ENCODE measurements at places on chromosomes 11 and 22.

DNA sequence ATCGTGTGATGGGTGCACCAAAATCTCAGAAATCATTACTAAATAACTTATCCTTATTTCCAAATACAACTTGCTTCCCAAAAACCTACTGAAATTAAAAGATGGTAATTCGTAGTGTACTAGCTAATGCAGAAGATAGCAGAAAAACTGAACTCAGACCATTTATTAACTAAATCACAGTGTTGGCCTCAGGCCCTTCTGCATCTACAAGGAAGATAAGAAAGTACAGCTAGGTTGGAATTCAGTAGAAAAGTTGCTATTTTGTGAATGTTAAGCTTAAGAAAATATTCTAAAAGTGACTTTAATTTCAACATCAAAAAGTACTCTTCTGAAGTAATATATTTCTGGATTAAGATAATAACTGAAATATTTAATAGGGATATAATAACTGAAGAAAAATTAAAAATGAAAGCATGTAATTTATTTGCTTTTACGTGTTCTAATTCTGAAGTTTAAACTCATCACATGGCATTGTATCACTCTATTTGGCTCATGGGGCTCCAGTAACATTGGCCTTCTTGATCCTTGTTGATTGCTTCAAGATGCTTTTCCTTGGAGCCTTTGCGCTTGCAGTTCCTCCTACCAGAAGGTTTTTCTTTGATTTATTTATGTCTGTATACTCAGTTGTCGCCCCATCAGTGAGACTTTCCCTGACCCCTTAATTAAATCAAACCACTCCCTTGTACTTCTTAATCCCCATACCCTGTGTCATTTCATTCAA, 847.9 kb upstream of the ANO3 start:
- no peak for DNase-seq

GRCh38 chr11:63804259-63804658, 9.0 kb upstream of the SPINDOC start:
- DNase-seq, result no peak

DNA sequence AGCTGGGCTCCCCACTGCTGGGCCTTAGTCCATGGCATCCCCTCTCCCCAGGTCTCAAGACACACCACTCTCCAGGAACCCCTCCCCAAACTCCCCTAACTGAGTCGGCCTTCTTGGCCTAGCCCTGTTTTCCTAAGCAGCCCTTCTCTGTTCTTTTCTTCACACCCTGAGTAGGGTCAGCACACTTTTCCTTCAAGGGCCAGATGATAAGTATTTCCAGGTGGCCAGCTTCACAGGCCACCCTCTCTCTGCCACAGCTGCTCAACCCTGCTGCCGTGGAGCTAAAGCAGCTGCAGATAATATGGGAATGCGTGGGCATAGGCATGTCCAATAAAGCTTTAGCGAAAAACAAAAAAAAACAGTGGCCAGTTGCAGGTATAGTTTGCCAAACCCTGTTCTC, 24.1 kb downstream of the DGCR2 start:
- DNase-seq, result no peak

DNA sequence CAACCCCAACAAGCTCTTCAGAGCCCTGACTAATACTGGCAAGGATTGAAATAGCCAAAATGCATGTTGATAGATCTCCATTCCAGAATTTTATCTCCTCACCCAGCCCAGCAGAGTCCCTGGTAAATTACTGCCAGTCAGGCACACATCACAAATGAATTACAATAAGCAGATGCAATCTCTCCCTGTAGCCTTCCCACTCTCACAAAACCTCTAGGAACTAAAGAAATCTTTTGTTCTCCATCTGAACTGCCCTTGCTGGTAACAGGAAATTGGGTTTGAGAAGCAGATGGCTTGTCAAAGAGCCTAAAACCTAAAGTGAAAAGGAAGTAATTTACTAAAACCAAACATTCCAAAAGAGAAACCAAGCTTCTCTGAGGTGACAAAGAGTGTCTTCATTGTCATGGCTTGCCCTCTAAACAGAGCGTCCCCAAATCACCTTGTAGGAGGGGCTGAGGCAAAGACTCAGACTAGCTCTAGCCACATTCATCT, 59.5 kb downstream of the FAM168A start:
- peak; percentile 22 for DNase-seq

DNA sequence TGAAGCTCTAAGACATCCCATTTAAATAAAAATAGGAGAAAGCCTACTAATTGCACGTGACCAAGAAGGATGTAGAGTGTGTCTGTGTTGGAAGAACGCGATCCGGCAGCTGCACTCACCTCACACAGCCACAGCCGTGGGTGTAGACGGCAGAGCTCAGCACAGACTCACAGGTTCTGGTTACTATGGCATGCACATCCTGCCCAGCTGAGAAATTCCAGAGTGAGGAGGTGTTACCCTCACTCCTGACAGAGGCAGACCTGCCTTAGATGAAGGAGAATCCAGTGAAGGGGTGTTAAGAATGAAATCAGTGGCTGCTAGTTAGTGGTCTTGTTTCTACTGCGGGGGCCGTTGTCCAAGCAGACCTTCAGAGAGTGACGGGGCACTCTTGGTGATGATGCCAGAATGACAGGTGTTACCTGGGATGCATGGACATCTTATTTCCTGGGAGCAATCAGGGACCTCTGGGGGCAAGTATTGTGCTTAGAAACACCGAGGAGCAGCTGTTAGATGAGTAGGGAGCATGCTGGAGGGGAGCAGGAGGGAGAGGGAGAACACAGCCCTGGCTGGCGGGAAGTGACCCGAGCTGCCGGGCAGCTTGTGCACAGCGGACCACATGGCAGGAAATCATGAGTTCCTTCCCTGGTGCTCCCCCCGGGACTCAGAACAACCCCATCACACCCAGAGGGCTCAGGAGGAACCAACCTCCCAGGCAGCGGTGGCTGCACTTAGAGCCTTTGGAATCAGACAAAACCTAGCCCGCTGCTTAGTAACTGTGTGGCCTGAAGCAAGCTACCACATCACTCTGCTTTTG, 12.3 kb downstream of the KCNJ5 start:
- DNase-seq, result no peak

DNA sequence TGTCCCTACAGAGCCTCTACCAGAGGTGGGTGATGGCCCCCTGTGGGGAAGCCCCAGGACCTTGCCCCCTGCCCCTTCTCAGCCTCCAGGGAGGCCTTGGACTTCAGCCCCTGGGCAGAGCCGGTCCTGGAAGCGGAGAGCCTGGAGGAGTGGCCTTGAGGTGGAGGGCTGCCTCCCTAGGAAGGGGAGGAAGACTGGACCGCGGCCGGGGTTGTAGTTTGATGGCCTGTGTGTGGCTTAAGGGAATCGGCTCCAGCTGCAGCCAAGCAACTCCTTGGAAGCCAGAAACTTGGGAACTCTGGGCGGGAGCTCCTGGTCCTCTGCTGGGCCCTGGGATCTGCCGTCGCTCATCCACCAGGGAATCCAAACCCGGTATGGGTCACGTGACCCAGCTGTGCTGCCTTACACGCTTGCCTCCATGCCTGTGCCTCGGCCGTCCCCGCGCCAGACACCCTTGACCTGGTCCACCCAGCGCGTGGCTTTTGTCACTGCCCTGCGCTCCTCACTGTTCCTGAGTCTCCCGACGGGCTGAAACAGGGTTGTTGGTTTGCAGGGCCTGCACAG, 23.5 kb upstream of the ARHGAP8 start:
- DNase-seq, result no peak

DNA sequence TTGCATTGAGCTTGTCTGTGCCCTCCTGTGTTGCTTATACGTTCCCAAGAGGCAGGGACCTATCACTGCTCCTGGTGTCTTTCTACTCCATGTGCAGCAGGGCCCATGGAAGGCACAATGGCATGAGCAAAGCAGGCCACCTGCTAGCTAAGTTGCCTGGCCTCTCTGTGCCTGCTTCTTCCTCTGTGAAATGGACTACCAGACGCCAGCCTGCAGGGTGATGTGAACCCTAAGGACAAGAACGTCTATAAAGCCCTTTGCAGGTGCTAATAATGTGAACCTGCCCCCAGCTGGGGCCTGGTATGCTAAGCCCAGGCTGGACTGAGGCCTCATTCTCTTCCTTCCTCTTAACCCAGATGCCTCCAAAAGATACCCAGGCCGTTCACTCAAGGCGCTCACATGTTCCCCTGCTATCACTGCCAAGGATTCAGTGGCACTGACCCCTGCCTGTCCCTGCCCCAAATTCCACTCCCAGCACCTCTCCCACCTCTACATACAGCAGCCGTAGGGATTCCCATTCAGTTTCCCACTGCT, 4.0 kb downstream of the GUCD1 start:
- DNase-seq, result no peak

DNA sequence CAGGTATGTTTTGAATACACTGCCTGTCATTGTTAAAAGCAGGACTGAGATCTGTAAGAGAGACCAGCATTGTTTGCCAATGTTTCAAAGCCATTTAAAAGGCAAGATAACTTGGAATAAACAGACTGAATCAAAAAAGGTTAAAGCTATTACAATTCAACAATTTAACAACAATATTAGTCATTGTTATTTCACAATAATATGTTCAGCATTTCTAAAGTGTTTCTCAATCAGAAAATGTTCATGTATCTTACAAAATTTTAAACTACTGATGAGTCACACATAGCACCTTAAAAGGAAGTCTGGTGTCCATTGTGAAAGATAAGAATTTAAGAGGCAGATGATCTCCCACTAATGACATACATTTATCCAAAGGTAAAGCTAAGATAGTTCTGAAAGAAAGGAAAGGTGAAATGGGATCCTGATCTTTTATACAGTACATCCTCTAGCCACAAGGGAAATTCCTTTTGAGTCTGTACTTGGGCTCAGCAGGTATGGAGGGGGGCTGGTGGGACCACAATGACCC, 79.7 kb downstream of the MAML2 start:
- no peak for DNase-seq

DNA sequence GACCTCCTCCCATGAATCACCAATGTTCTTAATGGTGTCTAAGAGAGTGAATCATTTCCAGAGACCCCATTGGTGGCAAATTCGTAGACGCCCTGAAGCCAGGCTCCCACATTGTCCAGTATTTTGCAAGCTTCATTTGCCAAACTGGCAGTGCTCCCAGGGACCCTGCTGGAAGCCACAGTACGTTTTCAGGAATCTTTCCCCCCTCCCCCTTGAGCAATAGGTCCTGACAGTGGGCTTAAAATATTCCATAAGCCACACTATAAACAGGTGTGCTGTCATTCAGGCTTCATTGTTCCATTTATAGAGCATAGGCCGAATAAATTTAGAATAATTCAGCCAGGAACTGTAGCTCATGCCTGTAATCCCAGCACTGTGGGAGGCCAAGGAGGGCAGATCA, 125.3 kb downstream of the MORC2 start:
- DNase-seq, result no peak

- no peak for DNase-seq
Measured at GRCh38 chr11:60705895-60706294, 6.5 kb downstream of the MS4A8 start.

GRCh38 chr11:60528934-60529333, 13.7 kb downstream of the MS4A13 start:
- DNase-seq, result no peak

- peak; percentile 60 for DNase-seq
Measured at GRCh38 chr11:61680622-61681221, 531 bp downstream of the DAGLA start.

GRCh38 chr11:74024261-74025029, 15.6 kb upstream of the UCP3 start:
- DNase-seq, result no peak
